ENCODE measurements at places on chromosomes 16 and 17.

DNA sequence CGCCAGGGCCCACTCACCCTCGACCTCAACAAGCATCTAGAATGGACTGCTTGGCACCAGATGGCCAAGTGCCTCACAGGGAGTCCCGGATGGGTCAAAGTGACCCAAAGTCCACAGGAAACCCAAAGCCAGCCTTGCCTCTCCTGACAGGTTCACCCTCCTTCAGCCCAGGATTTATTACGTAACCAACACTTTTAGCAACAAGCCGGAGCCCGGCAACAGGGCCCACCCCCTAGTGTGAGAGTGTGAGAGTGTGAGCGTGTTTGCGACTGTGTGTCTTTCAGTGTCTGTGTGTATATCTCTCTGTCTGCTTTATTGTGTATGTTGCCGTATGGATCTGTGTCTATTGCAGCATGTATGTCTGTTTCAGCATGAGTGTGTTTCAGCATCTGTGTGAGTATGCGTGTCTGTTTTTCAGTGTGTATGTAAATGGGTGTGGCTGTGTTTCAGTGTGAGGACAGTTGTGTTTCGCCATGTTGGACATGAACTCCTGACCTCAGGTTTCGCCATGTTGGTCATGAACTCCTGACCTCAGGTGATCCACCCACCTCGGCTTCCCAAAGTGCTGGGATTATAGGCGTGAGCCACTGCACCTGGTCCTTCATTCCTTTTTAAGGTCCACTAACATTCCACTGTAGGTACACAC is 13.7 kb upstream of the PEMT start:
- DNase-seq, result no peak

DNA sequence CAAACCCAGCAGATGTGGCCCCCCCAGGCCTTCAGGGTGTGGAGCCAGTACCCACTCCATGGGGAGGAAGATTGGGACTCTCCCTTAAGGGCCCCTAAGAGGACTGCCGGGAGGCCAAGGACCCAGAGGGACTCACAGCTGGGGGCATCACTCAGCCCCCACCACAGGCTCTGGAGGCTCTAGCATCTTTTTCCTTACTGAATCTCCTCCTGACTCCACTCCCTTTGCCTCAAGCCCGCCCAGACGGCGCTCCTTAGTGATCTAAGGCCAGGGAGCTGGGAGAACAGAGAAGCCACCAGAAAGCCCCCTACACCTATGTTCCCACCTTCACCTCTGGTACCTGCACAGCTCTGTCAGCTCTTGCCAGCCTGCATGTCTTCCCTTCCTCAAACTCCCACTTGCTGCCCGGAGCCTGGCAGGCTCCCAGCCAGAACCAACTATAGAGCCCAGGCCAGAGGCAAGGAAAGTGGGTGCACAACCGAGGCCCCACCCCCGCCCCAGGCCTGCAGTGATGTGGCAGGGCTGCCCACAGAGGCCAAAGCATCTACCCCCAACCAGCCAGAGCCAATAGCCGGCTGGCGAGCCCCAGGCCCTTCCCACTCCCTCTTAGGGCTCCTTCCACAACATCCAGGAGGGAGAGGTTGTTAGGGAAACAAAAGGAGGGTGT is 22.3 kb upstream of the MPO start:
- peak; percentile 9 for DNase-seq

DNA sequence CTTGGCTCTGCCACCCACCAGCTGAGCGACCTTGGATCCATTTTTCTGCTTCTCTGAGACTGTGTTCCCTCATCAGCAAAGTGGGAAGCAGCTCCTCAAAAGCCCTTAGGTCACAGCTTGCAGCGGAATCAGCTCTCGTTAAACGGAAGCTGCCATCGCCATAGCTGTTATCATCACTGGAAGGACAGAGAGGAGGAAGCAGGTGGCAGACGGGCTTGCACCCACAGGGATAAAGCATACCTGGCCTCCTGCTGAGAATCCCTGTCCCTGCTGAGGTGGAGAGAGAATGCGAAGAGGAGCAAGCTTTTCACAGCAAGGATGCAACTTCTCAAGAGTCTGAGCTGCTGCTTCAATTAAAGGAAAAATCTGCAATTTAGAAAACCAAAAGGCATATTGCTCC is 106.6 kb downstream of the CLEC16A start:
- no peak for DNase-seq

GRCh38 chr16:75558846-75559401 is 2.9 kb upstream of the TMEM231 start:
- DNase-seq, result no peak

GRCh38 chr17:73350864-73351263 is 39.1 kb upstream of the CDC42EP4 start:
- DNase-seq, result no peak

Data from D721Med (cell line).